Activated CD4-positive, alpha-beta T cell treated with anti-CD3 and anti-CD28 coated beads, Interleukin-2, amount 50 U/mL, for 4 hours (primary cell): ENCODE measurements at places on chromosomes 11 and 22.

GRCh38 chr11:109892321-109892794 is 200.8 kb upstream of the ZC3H12C start:
- no peak for DNase-seq

- no peak for DNase-seq
Observed at GRCh38 chr22:37906364-37907008, 389 bp downstream of the MICALL1 start.

DNA sequence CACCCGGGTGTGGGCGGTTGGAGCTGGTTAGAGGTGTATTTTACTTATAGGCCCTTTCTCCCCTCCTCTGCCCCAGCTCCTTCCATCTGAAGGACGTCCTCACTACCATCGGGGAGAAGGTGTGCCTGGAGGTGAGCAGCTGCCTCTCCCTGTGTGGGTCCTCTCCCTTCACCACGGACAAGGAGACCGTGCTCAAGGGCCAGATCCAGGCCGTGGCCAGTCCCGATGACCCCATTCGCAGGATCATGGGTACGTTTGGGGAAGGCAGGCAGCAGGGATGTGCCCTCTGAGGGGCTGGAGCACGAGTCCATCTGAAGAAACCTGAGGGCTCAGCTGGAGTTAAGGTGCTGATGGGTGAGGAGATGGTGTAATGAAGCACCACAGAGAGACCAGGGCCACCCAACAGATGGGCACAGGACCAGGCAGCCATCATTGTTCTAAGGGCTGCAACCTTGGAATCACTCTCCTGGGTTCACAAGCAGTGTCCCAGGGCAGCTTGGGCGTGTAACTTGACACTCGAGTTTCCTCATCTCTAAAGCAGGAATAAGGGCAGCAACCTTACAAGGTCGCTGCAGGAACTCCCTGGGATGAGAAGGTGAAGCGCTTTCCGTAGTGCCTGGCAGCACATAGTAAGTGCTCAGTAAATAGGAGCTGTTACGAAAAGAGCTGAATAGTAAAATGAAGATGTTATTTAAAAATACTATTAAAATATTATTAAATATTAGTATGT is 29.4 kb downstream of the TCP11L1 start:
- DNase-seq, result no peak

DNA sequence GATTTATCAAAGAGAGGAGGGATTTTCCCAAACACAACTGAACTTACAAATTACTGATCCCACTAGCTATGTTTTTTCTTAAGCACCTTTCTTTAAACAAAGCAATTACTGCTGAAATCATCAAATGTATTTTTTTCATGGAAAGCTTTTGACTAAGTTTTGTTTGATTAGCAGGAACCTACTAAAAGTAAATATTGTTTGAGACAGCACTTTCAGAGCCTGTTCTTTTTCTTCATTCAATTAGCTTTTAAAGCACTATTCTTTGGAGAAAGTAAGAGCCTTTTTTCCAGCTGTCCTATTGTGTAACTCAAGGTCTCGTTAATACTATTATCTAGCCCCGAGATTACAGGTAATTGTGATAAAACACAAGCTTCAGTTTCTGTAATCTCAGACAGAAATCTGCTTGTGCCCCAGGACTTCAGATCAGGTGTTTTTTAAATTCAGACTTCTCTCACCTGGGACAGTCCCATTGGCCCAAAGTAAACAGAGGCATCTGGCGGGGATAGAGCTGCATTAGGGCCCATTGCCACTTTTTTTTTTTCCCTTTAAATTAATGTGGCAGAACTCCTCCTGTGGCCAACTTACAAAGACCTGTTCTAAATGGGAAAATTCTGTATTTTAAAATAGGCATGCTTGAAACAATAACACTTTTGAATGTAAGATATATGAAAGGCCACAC is 11.0 kb downstream of the CSTPP1 start:
- no peak for DNase-seq

- DNase-seq, result no peak
Observed at GRCh38 chr11:102553835-102554282, 23.3 kb upstream of the MMP7 start.

- no peak for DNase-seq
Observed at GRCh38 chr11:27420722-27421572, 51.6 kb downstream of the LGR4 start.

- no peak for DNase-seq
Observed at GRCh38 chr11:20156876-20157613, 3.2 kb downstream of the DBX1 start.

DNA sequence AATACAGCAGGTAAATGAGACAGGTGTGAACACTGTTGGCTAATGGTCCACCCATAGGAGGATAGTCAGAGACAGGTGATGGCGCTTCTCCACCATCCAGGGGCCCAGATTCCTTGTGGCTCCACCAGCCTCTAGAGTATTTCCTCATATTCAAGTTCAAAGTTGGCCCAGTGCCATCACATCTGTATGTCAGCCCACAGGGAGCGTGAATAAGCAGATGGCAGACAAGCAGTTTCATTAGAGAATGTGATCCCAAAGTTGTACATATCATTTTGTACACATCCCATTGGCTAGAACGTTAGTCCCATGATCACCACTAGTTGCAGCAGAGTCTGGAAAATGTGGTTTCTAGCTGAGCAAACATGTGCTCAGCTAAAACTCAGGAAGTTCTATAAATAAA is 11.0 kb upstream of the CWF19L2 start:
- DNase-seq, result no peak

DNA sequence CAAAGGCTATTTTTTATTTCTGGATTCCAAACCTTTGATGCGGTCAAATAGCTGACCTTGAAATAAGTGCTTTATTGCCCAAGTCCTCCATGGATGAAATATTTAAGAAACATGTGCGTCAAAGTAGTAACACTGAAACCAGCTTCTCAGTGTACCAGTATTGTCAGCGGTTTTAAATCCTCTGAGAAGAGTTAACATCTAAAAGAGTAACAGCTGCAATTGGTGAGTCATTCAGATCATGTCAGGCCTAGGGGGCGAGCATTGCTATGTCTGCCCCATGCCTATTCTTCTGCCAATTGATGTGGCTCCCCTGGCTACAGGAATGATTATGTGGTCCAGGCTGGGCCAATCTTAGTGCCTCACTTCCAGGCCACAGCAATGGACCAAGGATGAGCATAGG is 263.3 kb upstream of the SORL1-AS1 start:
- DNase-seq, result no peak

GRCh38 chr11:111942829-111943228 is 5.7 kb downstream of the DIXDC1 start:
- DNase-seq, result no peak

GRCh38 chr22:40366068-40366467 is 4.3 kb upstream of the SGSM3 start:
- DNase-seq, result no peak

DNA sequence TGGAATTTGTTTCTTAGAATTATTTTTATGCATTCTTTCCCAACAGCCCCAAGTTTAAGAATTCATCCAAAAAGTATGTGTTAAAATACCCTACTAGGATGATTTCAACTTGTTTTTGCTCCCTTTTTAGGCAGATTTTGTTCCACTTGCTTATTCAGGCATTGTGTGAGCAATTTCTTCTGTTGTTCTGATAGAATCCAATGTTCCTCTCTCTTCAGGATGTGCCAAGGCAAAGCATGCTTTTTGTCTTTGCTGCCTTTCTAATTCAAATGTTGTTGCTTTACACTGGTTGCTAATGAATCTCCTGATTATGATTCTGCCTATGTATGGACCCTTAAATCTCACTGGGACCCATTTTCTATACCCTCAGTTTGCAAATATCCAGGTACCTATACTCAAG is 131.2 kb upstream of the ARHGAP42 start:
- no peak for DNase-seq

GRCh38 chr11:119560291-119560690 is 137.3 kb upstream of the THY1 start:
- no peak for DNase-seq

- no peak for DNase-seq
Observed at GRCh38 chr11:78635814-78636506, 61.3 kb upstream of the NARS2 start.

DNA sequence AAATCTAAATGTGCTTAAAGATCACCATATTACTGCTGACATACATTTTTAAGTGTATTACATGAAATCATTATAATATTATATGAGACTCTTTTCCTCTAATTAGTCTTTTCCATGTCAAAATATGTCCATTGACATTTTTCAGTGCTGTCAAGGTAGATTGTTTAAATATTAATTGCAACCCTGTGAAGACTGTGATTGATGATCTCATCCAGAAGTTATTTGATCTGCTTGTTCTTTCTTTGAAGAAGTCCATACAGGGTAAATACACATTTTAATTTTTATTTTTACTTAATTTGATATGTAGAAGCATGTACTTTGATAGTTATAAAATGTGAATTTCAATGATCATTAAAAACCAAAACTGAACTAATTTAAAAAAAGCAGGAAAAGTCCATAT is 38.4 kb downstream of the DYNC2H1 start:
- no peak for DNase-seq

- no peak for DNase-seq
Observed at GRCh38 chr11:16750417-16750816, 12.0 kb downstream of the C11orf58 start.

DNA sequence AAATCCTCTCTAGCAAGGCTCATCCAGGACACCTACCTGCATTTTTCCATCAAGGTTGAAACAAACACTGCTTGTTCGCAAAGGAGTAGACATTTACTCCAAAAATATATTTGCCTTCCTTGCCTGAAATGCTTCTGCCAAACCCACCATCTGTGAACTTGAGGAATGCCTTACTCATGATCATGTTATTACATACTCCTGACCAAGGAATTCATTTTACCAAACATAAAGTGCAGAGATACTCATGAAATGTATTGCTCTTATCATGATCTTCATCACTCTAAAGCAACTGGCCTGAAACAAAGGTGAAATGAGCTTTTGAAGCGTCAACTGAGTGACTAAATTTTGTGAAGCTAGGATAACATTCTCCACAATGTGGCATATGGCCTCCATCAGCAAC is 243.1 kb upstream of the CCDC179 start:
- DNase-seq, result no peak

GRCh38 chr11:75578977-75579376 is 16.9 kb downstream of the SERPINH1 start:
- DNase-seq, result no peak

DNA sequence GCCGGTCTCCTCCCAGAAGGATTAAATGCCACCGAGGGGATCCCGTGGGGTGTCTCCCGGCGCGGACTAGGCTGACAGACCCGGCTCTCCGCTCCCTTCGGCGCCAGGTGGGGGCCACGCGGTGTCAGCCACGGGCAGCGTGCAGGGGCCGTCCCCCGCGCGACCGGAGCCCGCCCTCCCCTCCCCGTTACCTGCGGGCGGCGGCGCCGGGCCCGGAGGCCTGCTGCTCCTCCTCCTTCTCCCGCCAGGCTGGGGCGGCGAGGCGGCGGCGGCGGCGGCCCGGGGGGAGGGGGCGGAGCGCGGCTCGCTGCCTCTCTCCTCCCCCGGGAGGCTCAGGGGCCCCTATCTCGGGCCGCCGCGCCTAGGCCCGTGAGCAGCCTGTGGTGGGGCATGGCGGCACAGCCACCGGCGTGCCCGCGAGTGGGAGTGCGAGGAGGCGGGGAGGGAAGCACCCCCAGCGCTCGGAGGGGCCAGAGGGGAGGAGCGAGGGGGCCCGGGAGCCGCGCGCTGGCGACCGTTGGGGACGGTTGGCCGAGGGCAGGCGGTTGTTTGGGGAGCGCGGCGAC is 450 bp downstream of the ZBTB44 start:
- DNase-seq, result peak; percentile 56

DNA sequence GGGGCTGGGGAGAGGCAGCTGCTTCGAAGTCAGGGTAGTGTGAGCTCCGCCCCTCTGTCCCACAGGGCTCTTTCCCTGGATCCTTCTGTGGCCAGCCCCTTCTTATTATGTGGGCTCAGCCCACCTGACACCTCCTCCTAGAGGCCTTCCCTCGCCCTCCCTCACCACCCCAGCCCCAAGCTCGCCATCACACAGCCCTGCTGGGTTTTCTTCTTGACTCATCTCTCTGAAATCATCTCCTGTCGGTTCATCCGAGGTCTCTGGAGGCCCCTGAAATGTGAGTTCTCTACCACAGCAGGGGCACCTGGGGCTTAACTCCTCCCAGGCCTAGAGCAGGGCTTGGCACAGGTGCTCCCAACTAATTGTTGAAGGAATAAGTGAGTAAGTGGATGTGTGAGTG is 65.2 kb downstream of the CACNA1I start:
- DNase-seq, result no peak

DNA sequence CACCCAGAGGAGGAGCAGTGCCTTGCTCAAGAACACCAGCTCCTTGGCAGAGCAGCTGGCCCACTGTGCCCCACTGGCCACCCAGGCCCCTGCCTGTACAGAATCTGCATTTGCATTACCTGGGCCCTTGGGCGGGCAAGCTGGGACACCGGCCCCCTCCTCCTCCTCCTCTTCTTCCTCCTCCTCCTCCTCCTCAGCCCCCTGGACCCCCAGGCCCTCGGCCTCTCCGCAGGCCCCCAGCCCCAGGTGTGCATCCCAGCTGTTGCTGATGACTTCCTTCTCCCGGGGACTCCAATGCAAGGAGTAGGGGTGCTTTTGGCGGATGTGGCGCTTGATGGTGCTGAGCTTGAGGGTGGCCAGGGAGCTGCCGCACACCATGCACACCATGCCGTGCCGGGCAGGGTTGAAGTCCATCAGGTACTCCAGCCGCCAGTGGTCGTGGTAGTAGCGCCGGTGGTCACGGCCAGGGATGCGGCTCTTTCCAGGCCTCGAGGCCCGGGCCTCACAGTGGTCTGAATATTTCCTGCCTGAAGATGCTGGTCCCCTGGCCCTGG is 2.8 kb downstream of the ZFTA start:
- DNase-seq, result no peak

DNA sequence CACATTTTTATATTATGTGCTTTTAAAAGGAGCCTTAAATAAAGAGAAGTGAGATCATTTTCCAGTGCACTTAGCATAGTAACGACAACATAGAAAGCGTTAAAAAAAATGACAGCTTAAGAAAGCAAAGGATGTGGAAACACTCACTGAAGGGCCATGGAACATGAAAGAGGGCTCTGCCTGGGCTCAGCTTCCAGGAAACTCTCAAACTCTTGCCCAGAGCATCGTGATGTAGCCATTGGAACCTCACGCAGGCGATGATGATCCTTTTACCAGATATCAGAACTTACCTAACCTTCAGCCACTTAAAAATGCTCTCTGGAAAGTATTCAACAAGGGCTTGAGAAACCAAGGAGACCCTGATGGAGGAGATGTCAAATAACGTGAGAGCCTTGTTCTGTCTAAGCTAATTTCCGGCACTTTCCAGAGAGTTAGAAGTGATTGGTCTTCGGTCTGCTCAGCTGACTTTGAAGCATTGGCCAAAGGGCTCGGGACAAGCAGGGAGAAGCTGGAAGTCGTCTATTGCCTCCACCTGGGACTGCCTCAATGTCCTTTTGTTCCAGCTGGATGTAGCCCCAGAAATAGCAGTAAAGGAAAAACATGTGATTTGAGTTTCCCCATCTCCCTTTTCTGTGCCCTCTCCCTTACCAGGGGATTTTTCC is 21.5 kb upstream of the ETS1 start:
- no peak for DNase-seq
